ENCODE measurements at places on chromosomes 1 and 21. TPM values are rescaled to one million over a fixed set of nuclear protein-coding genes. Genes with fewer than 3 reads are reported as not detected.
A peak's percentile ranks its signal among the peaks of the same experiment; 100 is the strongest.

- H3K4me3 ChIP-seq = no peak overlapping the region
- H3K27me3 ChIP-seq = no peaks in the 10 kb centered on the region
- H3K4me1 ChIP-seq = no peaks in the 10 kb centered on the region
- no peak overlapping the region for H3K27ac ChIP-seq
- no peak for DNase-seq
Observed at GRCh38 chr1:67211589-67212563, 45.6 kb downstream of the IL23R start.

GRCh38 chr1:161890574-161890973 lies 124.5 kb downstream of the ATF6 start:
- no peak for DNase-seq
- H3K27me3 ChIP-seq = no peaks in the 10 kb centered on the region
- H3K27ac ChIP-seq = no peak overlapping the region
- no peak overlapping the region for H3K4me3 ChIP-seq

- no peak overlapping the region for H3K27ac ChIP-seq
- peaks cover 80% of the 10 kb centered on the region for H3K27me3 ChIP-seq
- H3K4me1 ChIP-seq = peaks cover 4% of the 10 kb centered on the region
- DNase-seq = peak; percentile 25
- H3K36me3 ChIP-seq = no peaks in the 10 kb centered on the region
Observed at GRCh38 chr1:3067671-3068563, 1.1 kb upstream of the PRDM16 start.

DNA sequence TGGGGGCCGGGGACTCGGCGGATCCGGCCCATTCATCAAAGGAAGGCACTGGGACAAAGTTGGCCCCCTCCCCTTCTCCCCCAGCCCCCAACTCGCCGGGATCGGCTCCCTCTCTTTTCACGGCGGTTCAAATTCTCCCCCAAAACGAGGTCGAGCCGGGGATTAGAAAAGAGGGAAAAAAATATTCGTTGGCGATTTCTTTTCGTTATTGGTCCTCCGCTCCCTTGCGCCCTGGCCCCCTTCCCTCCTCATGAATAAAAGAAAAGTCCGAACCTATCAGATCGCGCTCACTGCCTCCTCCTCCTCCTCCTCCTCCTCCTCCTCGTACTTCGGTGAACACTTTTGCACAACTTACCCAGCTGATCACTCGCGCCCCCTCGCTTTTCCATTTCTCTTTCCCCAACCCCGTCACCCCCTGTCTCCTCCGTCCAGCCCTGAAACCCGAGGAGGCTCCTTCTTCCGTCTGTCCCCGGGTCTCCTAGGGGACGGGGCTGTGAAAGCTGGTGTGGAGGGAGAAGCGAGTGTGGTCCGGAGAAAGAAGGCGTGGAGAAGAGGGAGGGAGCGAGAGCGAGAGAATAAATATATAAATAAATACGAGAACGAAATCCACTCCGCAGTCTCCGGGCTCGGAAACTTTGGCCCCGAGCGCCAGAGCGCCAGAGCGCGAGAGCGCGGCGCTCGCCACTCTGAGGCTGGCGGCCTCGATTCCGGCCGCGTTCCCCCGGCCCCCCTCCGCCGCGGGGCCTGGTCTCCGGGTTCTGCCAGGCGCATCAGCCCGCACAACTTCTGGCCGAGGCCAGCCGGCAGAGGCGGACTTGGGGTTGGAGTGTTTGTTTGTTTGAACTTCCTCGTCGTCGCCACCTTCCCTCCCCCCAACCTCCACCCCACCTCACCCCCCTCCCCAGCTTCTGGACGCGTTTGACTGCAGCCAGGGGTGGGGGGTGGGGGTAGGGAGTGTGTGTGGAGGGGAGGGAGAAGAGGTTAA lies at the start of gene PAX7:
Gene PAX7, plus strand, starts transcription at position 336 of the 985 bp plus-strand sequence. CDS start 758 bp downstream, outside the sequence.
- H3K27ac ChIP-seq = no peak within 1 kb of the TSS
- peaks cover 81% of the 10 kb centered on the region for H3K27me3 ChIP-seq
- peak within 1 kb of the TSS; percentile 89 for H3K4me3 ChIP-seq
- peaks cover 3% of the 10 kb centered on the region for H3K4me1 ChIP-seq
- DNase-seq = peak; percentile 93

DNA sequence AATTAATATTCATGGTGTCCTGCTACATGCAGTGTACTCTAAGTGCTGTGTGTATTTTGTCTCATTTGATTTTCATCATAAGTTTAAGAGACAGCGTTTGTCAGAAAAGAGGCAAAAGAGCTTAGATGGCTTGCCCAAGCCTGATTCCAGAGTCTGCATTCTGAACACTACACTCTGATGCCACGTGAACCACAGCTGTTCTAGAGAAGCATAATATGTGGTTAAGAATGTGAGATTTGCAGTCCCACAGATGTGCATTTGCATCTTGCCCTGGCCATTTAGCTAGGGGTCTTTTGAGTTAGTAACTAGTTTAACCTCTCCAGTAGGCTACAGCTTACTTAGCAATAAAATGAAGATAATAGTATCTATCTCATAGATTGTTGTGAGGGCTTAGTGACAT lies 9.2 kb upstream of the GADD45A start:
- no peak overlapping the region for H3K4me3 ChIP-seq
- DNase-seq = no peak
- H3K4me1 ChIP-seq = no peaks in the 10 kb centered on the region
- no peaks in the 10 kb centered on the region for H3K27me3 ChIP-seq
- H3K27ac ChIP-seq = no peak overlapping the region

- H3K36me3 ChIP-seq = peaks cover 35% of the 10 kb centered on the region
- 0 out of 2 replicates have a peak, but pooled peaks cover 2% of the 10 kb centered on the region for H3K4me1 ChIP-seq
- H3K27ac ChIP-seq = no peak overlapping the region
- no peak for DNase-seq
- H3K27me3 ChIP-seq = no peaks in the 10 kb centered on the region
- no peak overlapping the region for H3K4me3 ChIP-seq
Observed at GRCh38 chr1:87863317-87863716, 534.6 kb downstream of the LMO4 start.

- H3K27ac ChIP-seq = no peak within 1 kb of the TSS
- H3K36me3 ChIP-seq = peaks cover 9% of the 10 kb centered on the region
Observed at GRCh38 chr1:229342656-229343569, at the start of gene CCSAP. Gene CCSAP (minus strand): TSS chr1:229343047. CDS start chr1:229342465, 582 bp downstream.

DNA sequence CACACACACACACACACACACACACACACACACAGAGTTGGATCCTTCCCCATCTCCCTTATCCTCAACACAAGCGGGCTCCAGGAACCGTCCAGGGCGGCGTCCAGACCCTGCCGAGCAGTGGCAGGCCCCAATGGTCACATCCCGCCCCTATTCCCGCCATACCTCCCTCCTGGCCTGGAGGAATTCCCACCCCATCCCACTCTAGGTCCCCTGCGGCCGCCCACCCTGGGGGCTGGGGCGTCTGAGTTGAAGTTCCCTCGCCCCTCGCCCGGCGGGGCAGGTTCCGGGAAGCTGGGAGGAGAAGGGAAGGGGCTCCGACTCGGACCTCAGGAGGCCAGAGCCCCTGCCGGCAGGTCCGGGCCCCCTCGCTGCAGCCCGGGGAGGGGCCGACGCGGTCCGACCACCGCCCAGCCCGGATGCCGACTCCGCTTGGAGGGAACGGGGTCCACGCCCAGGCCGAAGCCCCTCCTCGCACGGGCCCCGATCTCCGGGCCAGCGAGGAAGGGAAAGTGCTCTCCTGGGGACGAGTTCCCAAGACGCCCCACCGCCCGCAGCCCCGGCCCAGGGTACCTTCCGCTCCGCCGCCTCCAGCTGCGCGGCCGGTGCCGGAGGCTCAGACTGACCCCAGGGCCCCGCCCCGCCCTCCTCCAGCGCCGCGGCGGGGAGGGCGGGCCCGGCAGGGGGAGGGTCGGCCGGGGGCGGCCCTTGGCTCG lies at the start of gene RHOC:
Gene RHOC, minus strand, starts transcription at position 623 of the 716 bp plus-strand sequence. CDS start 3,328 bp downstream, outside the sequence.
- peak; percentile 68 for DNase-seq
- H3K36me3 ChIP-seq = peaks cover 36% of the 10 kb centered on the region
- H3K4me1 ChIP-seq = peaks cover 13% of the 10 kb centered on the region
- no peak within 1 kb of the TSS for H3K27ac ChIP-seq

DNA sequence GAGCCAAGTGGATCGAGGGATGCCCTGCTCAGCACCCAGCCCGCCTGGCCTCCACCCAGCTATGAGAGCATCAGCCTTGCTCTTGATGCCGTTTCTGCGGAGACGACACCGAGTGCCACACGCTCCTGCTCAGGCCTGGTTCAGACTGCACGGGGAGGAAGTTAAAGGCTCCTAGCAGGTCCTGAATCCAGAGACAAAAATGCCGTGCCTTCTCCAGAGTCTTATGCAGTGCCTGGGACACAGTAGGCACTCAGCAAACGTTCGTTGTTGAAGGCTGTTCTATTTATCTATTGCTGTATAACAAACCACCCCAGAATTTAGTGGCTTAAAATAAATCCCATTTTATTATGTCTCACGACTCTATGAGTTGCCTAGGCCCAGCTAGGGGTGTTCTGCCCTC lies 6.8 kb upstream of the BSND start:
- no peak for DNase-seq
- peaks cover 2% of the 10 kb centered on the region for H3K27me3 ChIP-seq
- H3K27ac ChIP-seq = no peak overlapping the region
- no peak overlapping the region for H3K4me3 ChIP-seq
- no peaks in the 10 kb centered on the region for H3K36me3 ChIP-seq

GRCh38 chr1:182784556-182785171 lies 4.9 kb upstream of the NPL start:
- H3K4me1 ChIP-seq = peaks cover 3% of the 10 kb centered on the region
- no peaks in the 10 kb centered on the region for H3K36me3 ChIP-seq

- no peaks in the 10 kb centered on the region for H3K27me3 ChIP-seq
- peaks cover 10% of the 10 kb centered on the region for H3K36me3 ChIP-seq
- peak; percentile 54 for DNase-seq
- no peak overlapping the region for H3K4me3 ChIP-seq
Observed at GRCh38 chr1:20640183-20640597, 6.9 kb downstream of the PINK1 start.

DNA sequence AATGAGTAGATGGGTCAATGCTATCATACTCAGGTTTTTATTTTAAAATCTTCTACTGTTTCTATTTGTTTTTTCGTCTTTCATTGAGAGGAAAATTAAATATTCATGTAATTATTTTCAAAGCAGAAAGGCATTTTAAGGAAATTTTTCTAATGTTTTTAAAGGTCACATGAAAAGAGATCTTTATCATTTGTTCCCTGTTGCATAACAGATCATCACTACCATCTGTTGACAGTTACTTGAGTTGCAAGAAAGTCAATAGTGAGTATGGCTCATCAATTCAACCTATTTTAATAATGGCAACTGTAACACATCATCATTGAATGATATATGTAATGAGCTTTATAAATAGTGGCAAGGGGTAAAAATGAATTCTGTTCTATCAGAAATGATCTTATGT lies 369.7 kb downstream of the DPYD start:
- no peak for DNase-seq
- H3K36me3 ChIP-seq = no peaks in the 10 kb centered on the region
- no peak overlapping the region for H3K4me3 ChIP-seq
- no peak overlapping the region for H3K27ac ChIP-seq
- H3K27me3 ChIP-seq = no peaks in the 10 kb centered on the region
- H3K4me1 ChIP-seq = no peaks in the 10 kb centered on the region

DNA sequence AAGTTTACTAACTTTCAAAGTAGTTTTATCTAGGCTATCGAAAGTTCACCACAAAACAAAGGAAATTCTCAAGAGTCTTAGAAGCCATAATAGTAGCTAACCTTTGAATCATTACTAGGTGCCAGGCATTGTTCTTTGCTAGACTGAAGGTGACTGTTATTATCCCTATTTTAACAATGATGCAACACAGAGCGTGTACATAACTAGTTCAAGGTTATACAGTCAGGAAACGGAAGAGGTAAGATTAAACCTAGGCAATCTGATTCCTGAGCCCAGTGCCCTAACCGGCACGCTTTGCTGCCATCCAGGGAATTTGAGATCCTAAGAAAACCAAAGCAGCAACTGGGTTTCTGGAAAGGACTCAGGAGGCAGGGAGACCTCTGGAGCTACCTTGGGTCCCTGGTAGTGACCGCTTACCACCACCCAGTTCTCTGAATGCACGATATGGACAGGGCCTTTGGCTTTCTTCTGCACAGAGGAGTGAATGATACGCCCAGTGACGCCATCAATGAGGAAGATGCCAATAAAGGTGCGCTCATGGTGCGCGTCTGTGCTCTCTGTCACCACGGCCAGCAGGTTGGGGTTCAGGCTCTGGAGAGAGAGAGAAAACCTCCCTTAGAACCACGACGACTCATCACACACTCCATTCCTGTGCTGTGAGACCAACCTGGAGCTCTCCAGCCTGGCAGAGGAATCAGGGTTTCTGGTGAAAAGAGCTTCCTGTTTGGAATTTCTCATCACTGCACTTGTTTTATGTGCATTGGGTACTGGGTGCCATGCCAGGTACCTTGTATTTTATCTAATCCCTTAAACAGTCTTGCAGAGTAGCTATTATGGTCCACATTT lies 13.1 kb upstream of the UBR4 start:
- no peak overlapping the region for H3K4me3 ChIP-seq

DNA sequence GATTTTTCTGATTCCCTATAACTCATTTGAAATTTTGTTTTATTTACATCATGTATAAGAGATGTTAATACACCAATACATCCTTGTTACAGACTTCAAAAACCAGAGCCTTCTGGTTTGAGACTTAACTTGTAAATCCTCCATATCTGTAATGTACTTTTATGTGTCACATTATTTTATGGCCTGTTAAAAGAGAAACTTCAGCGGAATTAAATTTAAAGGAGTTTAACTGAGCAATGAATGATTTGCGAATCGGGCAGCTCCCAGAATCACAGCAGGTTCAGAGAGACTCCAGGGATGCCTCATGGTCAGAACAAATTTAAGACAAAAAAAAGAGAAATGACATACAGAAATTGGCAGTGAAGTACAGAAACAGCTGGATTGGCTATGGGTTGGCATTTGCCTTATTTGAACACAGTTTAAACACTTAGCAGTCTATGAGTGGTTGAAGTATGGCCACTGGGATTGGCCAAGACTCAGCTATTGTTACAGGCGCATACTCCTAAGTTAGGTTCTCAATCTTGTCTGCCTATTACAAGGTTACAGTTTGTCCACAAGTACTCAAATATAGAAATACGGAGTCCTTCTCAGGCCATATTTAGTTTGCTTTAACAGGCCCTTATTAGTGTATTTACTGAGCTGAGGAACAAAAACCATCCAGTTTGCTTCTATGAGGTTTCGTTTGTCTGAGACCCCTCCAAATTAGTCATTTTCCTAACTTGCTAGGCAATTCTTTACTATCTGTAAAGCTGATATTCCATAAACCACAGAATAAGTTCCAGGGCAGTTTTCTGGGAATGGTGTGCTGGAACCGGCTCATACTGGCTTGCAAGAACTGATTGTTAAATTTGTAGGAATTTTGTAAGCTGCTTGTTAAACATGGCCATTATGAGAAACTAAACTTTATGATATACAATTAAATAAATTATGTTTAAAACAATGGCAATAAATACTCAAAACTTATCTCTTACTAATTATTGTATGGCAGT lies 56.2 kb upstream of the WDR26 start:
- DNase-seq = no peak
- peaks cover 2% of the 10 kb centered on the region for H3K4me1 ChIP-seq
- H3K36me3 ChIP-seq = peaks cover 22% of the 10 kb centered on the region
- H3K27ac ChIP-seq = no peak overlapping the region
- H3K4me3 ChIP-seq = no peak overlapping the region

The CYB5RL gene
- 12.3 TPM for total RNA-seq

The ZNF648 gene
- 1.4 TPM for total RNA-seq

The SH3BGR gene
- total RNA-seq = 4.3 TPM

Measured in H9 (cell line).